Lower leg skin (tissue), 4 donors: ENCODE measurements at places on chromosomes 12 and 14. TPM values are rescaled to one million over a fixed set of nuclear protein-coding genes. Genes with fewer than 3 reads are reported as not detected.

GPRC5D gene
- not detected for total RNA-seq

FAM222A gene
- total RNA-seq: 4.8 TPM

TAS2R50 gene
- total RNA-seq: not detected

WNT1 gene
- not detected for total RNA-seq

KRT85 gene
- 0.15 TPM for total RNA-seq

SYNDIG1L gene
- 0.25 TPM for total RNA-seq

ACOT2 gene
- 30.7 TPM for total RNA-seq

CACNA2D4 gene
- 2.3 TPM for total RNA-seq

STYK1 gene
- 2.3 TPM for total RNA-seq
